ENCODE measurements at places on chromosomes 7 and 10. TPM values are rescaled to one million over a fixed set of nuclear protein-coding genes. Genes with fewer than 3 reads are reported as not detected.

CLCN1 gene
- not detected for total RNA-seq

SYT15B gene
- 0.37 TPM for total RNA-seq

ZNF239 gene
- not detected for total RNA-seq

GIMAP4 gene
- not detected for total RNA-seq

CPA2 gene
- total RNA-seq, result not detected

SLC26A5 gene
- total RNA-seq, result not detected

LGI1 gene
- not detected for total RNA-seq

AS3MT gene
- not detected for total RNA-seq

LBX1 gene
- total RNA-seq, result not detected

SFRP4 gene
- not detected for total RNA-seq

CYP2C19 gene
- total RNA-seq, result not detected

NEUROG3 gene
- total RNA-seq, result not detected

TMEM213 gene
- not detected for total RNA-seq

CAV1 gene
- total RNA-seq, result not detected

THAP5 gene
- total RNA-seq, result 33.8 TPM

GPR15LG gene
- not detected for total RNA-seq

GRM3 gene
- total RNA-seq, result not detected

DENND2A gene
- total RNA-seq, result not detected

CALY gene
- not detected for total RNA-seq

CRHR2 gene
- not detected for total RNA-seq

DOCK4 gene
- total RNA-seq, result 2.8 TPM

NUTM2E gene
- total RNA-seq, result 0.17 TPM

ITGB8 gene
- not detected for total RNA-seq

ZSCAN21 gene
- 7.3 TPM for total RNA-seq

PTEN gene
- total RNA-seq, result 176 TPM

RPEL1 gene
- total RNA-seq, result not detected

LHPP gene
- 53.3 TPM for total RNA-seq

OPN4 gene
- total RNA-seq, result not detected

CAMK1D gene
- total RNA-seq, result 28.0 TPM

PCDH15 gene
- not detected for total RNA-seq

TAS2R3 gene
- 2.4 TPM for total RNA-seq

ZCCHC24 gene
- total RNA-seq, result 2.2 TPM

PDE6C gene
- total RNA-seq, result not detected

PKD1L1 gene
- total RNA-seq, result 0.63 TPM

LIPJ gene
- total RNA-seq, result not detected

EPO gene
- total RNA-seq, result not detected

CDNF gene
- 3.7 TPM for total RNA-seq

URGCP gene
- total RNA-seq, result 6.8 TPM
